Caco-2 (cell line): ENCODE measurements at places on chromosomes 1 and 21. TPM values are rescaled to one million over a fixed set of nuclear protein-coding genes. Genes with fewer than 3 reads are reported as not detected.

DNA sequence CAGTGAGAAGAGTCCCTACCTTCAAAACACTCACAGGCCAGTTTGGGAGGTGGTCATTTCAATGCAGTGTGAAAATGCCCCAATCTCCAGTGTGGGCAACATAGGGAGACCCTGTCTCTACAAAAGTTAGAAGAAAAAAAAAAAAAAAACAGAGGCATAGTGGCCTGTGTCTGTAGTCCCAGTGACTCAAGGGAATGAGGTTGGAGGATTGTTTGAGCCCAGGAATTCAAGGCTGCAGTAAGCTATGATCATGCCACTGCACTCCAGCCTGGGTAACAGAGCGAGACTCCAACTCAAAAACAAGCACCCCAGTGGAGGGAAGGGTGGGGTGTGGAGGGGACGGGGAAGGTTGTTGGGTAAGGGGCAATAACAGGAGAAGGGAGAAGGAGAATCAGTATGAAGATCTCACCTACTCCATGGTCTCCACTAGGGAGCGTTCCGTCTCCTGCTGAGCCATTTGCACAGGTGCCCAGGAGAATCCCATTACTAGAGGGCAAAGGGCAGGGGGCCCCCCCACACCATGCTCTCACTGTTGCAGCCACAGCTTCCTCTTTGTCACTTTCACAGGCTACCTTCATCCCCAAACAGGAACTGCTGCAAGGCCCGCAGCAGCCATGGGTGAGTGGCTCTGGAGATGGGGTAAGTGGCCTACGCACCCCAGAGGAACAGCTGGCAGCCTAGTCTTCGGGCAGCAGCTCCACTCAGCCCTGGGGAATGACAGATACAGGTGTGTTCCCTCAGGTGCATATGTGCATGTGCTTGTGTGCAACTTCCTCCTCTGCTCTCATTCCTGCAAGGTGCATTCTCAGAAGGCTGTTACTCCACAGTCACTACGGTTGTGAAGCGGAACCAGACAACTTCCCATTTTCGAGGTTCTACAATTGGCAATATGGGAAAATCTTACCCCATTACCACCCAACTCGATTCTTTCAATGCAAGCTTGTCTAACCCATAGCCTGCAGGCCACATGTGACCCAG, 87.9 kb upstream of the LYST start:
- H3K27ac ChIP-seq = no peak overlapping the region
- no peaks in the 10 kb centered on the region for H3K36me3 ChIP-seq
- H3K4me1 ChIP-seq = no peaks in the 10 kb centered on the region
- no peaks in the 10 kb centered on the region for H3K27me3 ChIP-seq
- H3K4me3 ChIP-seq = no peak overlapping the region

- no peak overlapping the region for H3K4me3 ChIP-seq
- no peaks in the 10 kb centered on the region; the same call in 1 of the 2 replicates for H3K36me3 ChIP-seq
- H3K27me3 ChIP-seq = no peaks in the 10 kb centered on the region
- no peak for DNase-seq
Measured at GRCh38 chr1:64515427-64515826, 45.5 kb downstream of the CACHD1 start.

GRCh38 chr1:226128487-226129075, 58.0 kb downstream of the ACBD3 start:
- peak; percentile 78 for DNase-seq
- H3K27ac ChIP-seq = peak overlapping the region; percentile 95
- H3K4me1 ChIP-seq = peaks cover 25% of the 10 kb centered on the region
- H3K4me3 ChIP-seq = no peak overlapping the region

DNA sequence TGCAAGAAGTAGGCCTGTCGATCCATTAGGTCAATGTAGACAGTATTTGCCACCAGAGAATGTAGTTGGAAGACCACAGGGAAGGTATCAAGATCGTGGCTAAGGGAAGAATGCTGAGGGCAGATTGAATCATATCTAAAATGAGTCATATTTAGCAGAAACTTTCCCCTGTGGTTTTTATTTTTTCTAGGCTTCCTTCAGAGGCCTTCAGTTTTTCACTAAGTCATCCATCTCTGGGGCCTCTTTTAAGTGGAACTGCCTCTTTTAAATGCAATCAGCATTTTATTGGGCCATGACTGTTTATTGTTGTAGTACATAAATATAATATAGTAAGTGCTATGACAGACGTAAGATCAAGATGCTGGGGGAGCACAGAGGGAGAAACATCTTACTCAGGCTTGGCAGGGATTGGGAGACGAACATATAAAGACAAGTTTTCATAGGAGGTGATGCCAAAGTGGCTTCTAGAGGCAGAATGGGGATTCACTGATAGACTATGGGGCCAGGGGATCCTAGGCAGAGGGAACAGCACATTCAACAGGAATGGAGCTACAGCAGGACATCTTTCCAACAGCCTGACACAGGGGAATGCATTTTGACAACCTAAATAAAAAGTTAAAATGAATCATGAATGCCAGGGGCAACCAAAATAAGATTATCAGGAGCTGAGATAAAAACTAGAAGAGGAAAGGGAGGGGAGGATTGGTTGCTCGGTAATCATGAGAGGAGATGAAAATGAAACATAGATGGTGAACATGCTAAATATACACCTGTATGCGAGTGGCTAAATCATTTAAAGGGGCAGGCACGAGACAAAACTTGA, 20.1 kb downstream of the UBE2U start:
- no peak overlapping the region for H3K27ac ChIP-seq
- no peak overlapping the region for H3K4me3 ChIP-seq
- no peaks in the 10 kb centered on the region for H3K27me3 ChIP-seq

GRCh38 chr1:64598100-64598571, 128.2 kb downstream of the CACHD1 start:
- peaks cover 46% of the 10 kb centered on the region for H3K4me1 ChIP-seq
- no peaks in the 10 kb centered on the region for H3K36me3 ChIP-seq
- peak overlapping the region; percentile 5; the same call in 1 of the 2 replicates for H3K4me3 ChIP-seq
- no peaks in the 10 kb centered on the region for H3K27me3 ChIP-seq
- peak overlapping the region; percentile 91 for H3K27ac ChIP-seq
- DNase-seq = peak; percentile 62

DNA sequence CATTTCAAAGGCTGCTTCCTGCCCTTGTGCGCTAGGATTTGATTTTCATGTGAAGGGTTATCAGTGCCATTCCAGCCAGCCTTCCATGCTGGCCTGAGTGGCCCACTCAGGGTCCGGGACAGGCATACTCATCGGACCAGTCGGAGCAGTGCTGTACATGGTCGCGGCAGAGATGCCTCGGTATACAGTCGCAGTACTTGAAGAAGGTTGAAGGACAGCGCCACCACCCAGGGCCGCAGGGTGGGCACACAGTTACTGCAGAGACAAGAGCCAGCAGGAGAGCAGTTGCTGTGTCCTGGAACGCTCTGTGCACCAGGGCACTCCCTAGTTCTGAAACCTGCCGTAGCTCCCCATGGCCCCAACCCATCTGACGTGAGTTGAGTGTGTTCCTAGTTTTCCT, 9.1 kb downstream of the LDLRAD1 start:
- H3K36me3 ChIP-seq = no peaks in the 10 kb centered on the region
- no peak overlapping the region for H3K27ac ChIP-seq
- no peak overlapping the region for H3K4me3 ChIP-seq
- no peak for DNase-seq

Gene ATP1B1
- 320 and 326 TPM in 2 replicates for total RNA-seq

Gene TTC24
- not detected in 2 replicates for total RNA-seq

Gene MAP3K7CL
- total RNA-seq = 8.2 and 9.9 TPM in 2 replicates
